GM04503 (cell line): ENCODE measurements at places on chromosomes 6 and 20.

DNA sequence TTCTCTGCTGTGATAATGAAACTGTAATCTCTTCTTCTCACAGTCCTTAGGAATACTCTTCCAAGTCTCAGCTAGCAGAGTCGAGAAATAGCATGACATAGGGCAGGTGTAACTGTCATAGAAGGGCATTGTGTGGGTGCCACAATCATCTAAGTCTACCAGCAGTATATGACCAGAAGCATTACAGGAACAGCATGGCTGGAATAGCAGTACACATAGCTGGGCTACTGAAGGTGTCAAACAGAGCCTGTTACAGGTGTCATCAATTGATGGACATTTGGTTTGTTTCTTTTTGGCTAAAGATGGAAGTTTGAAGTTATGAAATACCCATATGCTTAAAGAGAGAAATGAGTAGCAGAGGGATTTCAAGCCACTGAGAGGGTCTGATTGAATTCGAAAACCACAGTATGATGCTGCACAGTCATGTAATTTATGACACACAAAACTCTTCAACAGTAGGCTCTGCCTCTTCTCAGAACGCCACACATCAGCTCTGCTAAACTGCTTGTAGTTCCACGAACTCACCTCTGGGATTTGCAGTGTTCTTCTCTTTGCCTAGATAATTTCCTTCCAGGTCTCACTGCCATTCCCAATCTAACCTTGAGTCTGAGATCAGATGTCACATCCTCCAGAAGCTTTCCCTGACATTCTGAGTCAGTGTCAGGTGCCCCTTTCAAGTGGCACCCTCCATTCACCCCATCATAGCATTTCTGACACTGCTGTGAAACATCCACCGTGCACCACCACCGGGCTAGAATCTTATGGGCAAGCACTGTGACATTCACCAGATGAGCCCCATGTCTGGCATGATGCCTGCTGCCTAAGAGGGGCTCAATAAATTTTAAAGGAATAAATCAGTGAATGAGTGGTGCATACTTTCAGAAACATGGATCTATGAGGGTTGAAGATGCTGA lies 151.0 kb downstream of the ADAT2 start:
- no peak for DNase-seq

GRCh38 chr20:56626367-56627121 lies 2.6 kb upstream of the TFAP2C start:
- DNase-seq: no peak

DNA sequence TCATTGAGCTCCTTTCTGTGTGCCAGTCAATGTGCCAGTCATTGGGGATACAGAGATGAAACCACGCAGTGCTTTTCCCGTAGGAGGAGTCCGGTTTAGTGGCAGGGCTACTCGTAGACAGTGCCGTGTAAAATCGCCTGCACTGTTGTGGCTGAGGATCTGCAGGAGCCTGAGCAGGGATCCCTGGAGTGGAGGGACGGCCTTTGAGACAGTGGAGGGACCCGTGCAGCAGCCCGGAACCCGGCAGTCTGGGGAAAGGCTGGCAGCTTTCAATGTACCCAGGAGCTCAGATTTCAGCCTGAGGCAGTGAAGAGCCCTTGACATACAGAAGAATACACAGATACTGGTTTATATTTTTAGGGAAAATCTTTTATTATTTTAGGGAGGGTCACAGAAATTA lies 203.3 kb downstream of the ARID1B start:
- no peak for DNase-seq

- DNase-seq: no peak
These were observed 1223.0 kb downstream of the EPHA7 start for GRCh38 chr6:92196325-92196724.

DNA sequence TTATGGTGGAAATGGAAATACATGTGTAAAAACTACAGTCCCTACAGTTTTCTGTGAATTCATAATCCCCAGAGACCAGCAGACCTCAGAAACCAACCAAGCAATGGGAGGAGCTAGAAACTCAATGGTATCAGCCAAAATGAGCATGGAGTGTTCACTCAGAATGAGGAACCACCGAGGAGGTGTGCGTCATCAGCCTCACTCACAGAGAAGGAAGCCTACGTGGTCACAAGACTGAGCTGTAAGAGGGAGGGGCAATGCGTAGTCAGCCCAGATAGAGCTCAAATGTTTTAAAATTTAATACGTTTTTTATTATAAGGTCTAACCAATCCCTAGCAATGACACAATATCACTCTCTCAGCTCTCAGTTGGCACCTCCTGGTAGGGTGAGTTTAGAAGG lies 17.4 kb downstream of the MYLK4 start:
- no peak for DNase-seq

DNA sequence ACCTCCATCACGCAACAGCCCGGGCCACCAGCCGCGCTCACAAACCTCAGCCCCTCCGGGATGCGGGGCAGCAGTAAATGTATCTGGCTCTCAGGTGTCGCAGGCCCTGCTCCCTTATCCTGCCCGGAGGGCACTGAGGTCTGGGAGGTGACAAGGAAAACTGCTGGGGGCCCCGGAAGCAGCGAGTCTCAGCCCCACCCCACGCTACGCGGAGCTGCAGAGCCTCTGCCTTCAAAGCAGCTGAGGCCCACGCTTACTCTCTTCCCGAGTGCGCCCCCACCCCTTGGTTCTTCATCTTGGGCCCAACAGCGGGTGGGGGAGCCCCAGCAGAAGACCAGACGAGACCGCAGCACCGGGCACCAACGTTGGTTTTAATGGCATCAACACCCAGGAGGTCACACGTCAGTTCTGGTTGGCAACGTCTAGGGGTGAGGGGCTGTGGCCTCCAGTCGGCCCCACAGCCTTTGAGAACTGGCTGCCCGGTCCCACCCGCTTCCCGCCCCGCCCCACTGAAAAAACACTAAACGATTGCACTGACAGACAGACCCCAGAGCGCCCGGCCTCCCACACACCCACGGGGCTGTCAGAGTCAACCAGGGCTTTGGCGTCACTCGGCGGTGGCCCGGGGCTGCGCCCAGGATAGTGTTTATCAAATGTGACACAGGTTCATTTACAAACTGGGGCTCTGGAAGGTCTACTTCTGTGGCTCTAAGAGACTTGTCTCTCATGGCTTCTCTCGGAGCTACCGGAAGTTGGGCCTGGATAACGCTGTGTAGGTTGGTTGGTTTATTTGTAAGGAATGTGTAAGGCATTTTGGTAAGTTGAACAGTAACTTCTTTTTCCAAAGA lies 43.7 kb downstream of the DSTN start:
- DNase-seq: no peak

GRCh38 chr6:127266892-127267645 lies 405 bp downstream of the RNF146 start:
- DNase-seq: peak; percentile 15

DNA sequence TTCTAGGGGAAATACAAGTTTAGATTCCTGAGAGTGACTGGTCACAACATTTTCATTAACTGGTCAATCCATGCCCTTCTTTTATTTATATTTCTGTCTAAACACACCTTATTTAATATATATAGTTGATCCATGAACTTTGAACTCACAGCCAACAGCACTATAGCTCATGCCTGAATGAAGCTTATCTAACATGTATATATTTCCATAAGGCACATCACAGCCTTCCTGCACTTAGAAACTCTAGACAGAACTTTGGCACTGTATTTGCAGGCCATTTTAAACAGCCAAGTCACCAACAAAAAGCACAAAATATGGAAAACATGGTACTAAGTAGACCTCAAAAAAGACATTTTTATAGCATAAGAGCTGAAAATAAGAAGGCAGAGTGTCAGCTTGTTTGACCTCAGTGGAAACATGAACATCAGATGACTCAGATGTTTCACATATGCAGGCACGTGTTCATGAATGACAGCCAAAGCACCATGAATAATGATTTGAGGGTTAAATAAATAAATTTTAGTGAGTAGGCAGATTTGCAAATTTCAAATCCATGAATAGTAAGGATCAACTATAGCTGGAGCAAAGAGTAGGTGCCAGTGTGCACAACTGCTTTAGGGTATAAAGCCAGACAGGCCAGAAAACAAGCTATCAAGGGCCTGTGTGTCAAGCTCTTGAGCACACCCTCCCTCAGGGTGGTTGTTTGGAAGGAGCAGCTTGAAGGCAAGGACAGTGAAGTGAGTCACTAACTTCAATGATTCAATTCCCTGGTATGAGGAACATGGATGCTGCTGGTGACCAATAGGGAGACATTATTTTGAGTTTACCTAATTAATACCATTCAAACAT lies 88.9 kb upstream of the NT5E start:
- DNase-seq: peak; percentile 91

- no peak for DNase-seq
These were observed 60.2 kb downstream of the CHMP4B start for GRCh38 chr20:33871362-33871761.

DNA sequence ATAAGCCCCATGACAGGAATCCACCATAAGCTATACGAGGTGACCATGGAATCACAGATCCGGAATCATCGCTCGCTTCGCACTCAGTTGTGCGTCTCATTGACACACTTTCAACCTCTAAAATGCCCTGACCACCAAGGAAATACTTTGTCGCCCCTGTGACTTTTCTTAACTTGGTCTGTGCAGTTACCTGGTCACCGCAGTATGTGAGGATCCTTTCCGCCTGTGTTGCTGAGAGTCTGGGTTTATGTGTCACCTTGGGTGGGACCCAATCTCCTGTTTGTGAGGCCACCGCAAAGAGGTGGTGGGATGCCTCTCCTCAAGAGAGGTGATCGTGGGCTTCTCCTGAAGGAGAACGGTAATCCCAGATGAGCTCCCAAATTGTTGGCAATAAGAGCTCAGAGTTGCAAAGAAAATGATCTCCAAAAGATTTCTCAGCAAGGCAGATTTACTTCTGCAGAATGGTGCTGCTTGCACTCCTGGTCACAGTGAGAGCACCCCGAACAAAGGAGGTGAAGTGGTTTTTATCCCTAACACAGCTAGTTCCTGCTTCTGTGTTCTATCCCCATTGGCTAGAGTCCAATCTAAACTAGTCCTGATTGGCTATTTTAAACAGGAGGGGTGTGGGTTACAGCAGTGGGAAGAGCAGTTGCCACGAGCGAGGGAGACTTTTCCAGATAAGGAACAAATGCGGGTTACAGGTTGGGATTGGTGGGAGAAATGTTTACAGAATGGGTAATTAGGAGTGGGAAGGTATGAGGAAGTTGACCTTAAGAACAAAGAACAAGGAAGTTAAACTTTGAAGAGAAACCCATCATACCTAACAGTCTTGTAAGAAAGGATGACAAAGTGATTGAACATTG lies 9.1 kb upstream of the ZNFX1 start:
- DNase-seq: no peak

- DNase-seq: no peak
These were observed 37.8 kb downstream of the PTPN1 start for GRCh38 chr20:50547964-50548363.

DNA sequence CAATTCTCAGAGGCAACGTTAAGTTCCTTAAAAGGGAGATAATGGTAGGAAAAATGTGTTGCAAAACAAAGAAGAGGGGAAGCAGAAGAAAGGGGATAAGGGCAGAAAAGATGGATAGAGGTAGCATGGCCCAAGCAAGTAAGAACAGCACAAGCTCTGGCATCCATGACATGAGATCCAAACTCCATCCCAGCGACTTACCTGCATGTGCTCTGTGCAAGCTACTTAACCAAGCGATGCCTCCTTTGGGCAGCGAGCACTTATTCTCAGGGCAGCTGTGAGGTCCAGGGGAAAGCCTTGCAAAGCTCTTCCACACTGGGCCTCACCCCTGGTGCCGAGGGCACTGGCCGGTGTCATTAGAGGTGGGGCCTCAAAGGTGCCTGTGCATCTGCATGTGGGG lies 295.2 kb downstream of the FOXC1 start:
- DNase-seq: no peak

- no peak for DNase-seq
These were observed 43.1 kb downstream of the CD109 start for GRCh38 chr6:73739096-73739495.

DNA sequence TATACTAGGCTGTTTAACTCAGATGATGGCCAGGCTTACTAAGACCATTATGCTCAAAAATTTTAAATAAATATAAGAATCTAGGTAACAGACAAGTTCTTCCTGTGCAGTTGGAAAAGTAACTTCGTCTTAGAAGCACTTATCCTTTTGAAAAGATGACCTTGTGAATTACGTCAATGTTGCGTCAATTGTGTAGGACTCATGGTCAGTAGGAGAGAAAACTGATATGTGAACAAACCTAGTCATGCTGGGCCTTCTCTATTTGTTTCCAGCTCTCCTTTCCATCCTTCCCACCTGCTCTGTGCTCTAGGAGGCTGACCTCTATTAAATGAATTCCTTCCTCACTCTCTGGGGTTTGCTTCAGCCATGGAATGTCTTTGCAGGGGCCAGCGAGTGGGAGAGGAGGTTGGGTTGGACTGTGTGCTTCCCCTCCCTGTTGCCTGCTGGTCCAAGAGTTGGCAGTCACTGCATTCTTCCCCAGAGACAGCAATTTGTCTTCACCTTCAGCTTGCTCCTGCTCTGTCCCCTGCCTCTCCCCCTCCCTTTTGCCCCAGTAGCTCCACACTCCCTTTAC lies 128.0 kb upstream of the TNFAIP3 start:
- DNase-seq: no peak

- DNase-seq: no peak
These were observed 139.3 kb upstream of the SNX9 start for GRCh38 chr6:157683707-157684106.

- no peak for DNase-seq
These were observed 152.7 kb upstream of the FKBP1C start for GRCh38 chr6:63058601-63059000.

GRCh38 chr6:44828780-44829179 lies 441.3 kb downstream of the CDC5L start:
- no peak for DNase-seq

- no peak for DNase-seq
These were observed 189.2 kb downstream of the TBC1D7 start for GRCh38 chr6:13139119-13139518.

- no peak for DNase-seq
These were observed 299.6 kb upstream of the STXBP5 start for GRCh38 chr6:146904596-146904995.

GRCh38 chr6:21462519-21462852 lies 131.1 kb upstream of the SOX4 start:
- no peak for DNase-seq
